ENCODE measurements at places on chromosomes 16 and 17.

- no peak for DNase-seq
Observed at GRCh38 chr17:79097226-79098055, 22.8 kb downstream of the ENGASE start.

GRCh38 chr16:56450275-56450985, 702 bp downstream of the NUDT21 start:
- no peak for DNase-seq

GRCh38 chr17:43584666-43585102, 38.5 kb upstream of the ETV4 start:
- DNase-seq = no peak

- DNase-seq = no peak
Observed at GRCh38 chr17:67421869-67422273, 44.8 kb downstream of the PITPNC1 start.

DNA sequence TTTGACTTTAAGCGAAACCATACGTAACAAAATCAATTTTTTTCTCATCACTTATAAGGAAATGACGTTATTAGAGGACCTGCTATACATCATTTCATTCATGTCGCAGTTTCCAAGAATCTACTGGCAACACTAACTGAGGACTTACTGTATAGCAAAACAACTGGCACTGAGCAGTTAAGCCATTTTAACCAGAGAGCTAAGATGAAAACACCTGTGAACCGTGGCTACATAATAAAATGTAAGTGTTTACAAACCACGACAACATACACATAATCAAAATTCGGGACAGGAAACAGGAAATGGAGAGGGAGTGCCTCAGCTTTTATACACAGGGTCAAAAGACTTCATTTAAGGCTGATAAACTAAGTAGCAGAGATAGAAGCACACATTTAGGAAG, 29.5 kb downstream of the METTL16 start:
- DNase-seq = no peak

DNA sequence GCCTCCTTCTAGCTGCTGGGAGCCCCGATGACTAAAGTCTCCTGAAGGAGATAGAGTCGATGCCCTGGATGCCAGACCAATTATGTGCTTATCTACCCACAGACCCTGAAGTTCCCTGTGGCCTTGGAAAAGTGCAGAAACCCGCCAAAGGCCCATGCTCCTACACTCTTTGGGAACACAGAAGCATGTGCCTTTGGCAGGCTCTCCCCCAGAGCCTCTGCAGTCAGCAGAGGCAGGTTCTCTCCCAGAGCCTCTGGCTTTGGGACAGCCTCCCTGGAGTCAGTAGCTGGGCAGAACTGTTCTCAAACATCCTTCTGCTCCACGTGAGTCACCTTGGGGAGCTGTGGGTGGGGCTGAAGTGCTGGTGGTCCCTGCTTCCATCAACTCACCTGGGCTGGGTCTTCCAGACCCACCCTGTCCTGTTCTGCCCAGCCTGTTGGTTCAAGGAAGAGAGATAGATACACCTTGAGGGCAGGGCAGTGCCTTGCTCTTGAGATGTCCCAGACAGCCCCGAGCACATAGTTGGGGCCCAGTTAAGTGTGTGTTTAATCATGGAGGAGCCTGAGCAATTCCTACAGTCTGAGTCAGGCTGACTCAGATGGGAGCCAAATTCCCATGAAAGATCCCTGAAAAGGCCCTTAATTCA, 3.2 kb upstream of the CDK5RAP3 start:
- no peak for DNase-seq

DNA sequence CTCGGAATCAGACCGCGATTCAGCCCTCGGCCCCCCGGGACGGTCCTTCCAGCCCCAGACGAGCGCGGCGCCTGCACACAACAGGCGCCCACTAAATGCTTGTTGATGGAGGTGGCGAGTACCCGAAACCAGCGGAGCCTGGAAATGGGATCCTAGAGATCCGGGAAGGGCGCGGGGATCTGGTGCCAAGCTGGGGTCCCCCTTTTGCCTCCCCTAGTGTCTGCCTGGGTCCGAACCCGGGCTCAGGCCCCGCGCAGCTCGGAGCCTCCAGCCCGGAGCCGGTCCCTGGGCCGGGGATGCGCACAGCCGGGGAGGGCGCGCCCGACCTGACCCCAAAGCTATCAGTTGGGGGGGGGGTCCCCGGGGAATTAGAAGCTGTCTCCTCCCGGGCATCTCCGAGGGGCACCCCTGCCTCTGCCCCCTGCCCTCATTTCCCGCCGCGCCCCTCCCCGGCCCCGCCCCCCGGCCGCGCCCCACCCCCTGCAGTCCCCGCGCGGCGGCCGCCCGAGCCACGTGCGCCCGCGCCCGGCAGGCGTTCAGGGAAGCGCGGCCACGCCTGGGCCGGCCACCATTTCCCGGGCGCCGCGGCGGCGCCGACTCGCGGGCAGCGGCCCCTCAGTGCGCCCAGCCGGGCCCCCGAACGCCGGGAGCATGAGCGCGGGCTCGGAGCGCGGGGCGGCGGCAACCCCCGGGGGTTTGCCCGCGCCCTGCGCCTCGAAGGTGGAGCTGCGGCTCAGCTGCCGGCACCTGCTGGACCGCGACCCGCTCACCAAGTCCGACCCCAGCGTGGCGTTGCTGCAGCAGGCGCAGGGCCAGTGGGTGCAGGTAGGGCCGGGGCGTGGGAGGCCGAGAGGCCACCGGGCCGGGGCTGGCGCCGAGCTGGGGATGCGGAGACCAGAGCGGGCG, at the start of gene CPNE7:
Gene CPNE7 (plus strand): TSS at position 512 of the 906 bp plus-strand sequence. CDS start 140 bp downstream, at position 652.
- no peak for DNase-seq

GRCh38 chr16:58459344-58460218, 40.4 kb upstream of the NDRG4 start:
- DNase-seq = no peak

- DNase-seq = no peak
Observed at GRCh38 chr17:67656494-67657203, 61.1 kb upstream of the NOL11 start.

GRCh38 chr16:30096862-30097563, 1.0 kb upstream of the YPEL3 start:
- DNase-seq = no peak

- DNase-seq = no peak
Observed at GRCh38 chr16:10120953-10121352, 61.3 kb downstream of the GRIN2A start.

GRCh38 chr17:18248300-18248731, 10.2 kb downstream of the FLII start:
- no peak for DNase-seq

GRCh38 chr16:62652441-62653120, 616.3 kb upstream of the CDH8 start:
- no peak for DNase-seq

DNA sequence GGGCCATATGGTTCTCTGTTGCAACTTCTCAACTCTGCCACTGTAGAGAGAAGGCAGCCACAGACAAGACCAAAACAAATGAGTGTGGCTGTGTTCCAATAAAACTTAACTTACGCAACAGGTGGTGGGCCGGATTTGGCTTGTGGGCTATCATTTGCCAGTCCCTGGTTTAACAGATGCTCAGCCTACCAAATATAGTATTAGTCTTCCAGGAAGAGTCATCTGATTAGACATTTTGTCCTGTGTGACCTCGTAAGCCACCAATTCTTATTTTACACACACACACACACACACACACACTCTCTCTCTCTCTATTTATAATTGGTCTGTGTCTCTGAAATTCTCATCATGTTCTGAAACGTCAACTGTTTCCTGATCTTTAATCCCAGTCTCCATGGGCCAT, 245.9 kb downstream of the XYLT1 start:
- DNase-seq = no peak

DNA sequence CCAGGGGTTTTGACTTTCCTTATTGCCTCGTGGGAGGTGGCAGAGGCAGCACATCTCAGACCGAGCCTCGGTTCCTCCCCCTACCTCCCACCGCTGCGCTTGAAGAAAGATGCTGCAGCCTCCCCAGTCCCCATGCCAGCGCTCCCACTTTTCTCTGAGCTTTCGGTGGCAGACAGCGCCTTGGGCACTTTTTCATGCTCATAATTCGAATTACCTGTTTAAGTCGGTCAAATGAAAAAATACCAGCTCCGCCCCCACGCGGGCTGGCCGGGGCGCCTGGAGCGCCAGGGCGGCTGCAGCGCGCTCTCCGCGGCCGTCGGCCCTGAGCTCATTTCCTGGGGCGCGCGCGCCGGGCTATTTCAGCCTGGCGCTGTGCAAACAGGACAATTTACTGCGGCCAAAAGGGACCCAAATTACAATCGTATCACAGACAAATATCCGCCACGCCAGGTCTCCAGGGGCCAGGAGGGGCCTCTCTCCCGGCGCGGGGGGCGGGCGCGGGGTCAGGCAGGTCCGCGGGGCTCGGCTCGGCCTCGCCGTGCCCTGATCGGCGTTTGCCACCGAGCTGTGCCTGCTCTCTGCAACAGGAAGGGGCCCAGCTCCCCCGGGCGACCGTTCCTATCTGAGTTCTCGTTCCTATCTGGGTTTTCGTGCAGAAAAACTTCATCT, 45.0 kb downstream of the SOST start:
- DNase-seq = no peak

- no peak for DNase-seq
Observed at GRCh38 chr17:69067274-69068047, 6.7 kb upstream of the ABCA9 start.
